Effector CD4-positive, alpha-beta T cell (primary cell): ENCODE measurements at places on chromosomes 12 and 14.
A peak's percentile ranks its signal among the peaks of the same experiment; 100 is the strongest.

DNA sequence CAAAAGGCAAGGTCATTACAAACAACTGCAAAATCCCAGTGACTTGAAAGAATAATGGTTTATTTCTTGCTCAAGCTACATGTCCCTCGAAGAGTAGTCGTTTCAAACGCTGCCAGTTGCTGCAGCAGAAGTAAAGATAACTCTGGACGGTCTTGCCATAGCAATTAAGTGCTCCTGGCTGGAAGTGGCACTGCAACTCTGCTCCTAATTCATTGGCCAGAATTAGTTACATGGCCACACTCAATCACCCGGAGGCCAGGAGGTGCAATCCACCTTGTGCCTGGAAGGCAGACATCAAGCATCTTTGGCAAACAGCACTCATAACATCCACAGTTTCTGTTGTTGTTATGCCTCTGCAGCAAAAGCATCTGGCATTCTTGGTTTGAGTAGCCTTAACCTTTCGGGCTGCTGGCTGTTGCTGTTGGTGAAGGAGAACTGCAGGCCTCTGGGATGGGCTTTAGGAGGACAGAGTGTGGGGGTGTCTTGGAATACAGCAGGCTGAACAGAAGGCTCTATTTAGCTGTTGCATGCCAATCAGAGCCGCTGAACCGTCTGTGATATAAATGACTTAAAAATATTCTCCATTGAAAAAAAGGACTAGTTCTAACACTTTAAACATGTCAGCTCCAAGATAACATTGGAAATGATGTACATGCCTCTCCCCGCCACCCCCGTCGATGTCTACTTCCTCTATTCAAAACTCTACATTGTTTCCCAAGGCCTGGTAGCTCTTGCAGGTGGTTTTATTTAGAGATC, 123.5 kb upstream of the DYRK2 start:
- no peak for DNase-seq

DNA sequence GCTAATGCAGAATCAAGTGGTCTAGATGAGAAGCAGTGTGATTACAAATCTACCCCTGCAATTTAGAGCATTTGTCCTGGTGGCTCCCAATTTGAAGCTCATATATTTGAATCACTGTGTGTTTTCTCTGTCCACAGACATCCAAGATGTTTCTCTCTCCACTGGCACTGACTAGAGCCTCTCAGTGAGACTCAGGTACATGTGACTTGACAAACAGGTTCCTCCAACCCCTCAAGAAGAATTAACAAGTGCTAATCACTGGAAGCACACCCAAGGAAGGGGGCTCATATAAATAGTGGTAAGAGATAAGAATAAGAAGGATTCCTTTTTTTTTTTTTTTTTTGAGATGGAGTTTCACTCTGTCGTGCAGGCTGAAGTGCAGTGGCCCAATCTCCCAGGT, 20.5 kb downstream of the OR10G2 start:
- DNase-seq: no peak

GRCh38 chr12:100955139-100955538, 160.6 kb downstream of the ANO4 start:
- DNase-seq: no peak

DNA sequence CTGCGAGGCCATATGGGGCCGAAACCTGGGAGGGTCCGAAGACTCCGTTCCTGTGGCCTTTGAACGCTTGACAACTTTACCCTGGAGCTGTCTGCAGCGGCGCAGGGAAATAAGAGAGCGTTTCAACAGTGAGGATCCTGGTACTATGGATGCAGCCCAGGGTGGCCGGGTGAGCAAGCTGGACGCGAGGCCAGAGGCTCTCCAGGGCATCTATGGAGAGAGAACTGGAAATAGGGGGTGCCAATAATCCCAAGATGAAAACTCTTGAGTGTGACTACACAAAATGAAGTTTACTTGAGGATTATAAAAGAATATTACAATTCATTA, 1.1 kb upstream of the ABCC9 start:
- DNase-seq: no peak

- DNase-seq: no peak
These were observed 18.3 kb upstream of the OXA1L start for GRCh38 chr14:22748206-22748605.

DNA sequence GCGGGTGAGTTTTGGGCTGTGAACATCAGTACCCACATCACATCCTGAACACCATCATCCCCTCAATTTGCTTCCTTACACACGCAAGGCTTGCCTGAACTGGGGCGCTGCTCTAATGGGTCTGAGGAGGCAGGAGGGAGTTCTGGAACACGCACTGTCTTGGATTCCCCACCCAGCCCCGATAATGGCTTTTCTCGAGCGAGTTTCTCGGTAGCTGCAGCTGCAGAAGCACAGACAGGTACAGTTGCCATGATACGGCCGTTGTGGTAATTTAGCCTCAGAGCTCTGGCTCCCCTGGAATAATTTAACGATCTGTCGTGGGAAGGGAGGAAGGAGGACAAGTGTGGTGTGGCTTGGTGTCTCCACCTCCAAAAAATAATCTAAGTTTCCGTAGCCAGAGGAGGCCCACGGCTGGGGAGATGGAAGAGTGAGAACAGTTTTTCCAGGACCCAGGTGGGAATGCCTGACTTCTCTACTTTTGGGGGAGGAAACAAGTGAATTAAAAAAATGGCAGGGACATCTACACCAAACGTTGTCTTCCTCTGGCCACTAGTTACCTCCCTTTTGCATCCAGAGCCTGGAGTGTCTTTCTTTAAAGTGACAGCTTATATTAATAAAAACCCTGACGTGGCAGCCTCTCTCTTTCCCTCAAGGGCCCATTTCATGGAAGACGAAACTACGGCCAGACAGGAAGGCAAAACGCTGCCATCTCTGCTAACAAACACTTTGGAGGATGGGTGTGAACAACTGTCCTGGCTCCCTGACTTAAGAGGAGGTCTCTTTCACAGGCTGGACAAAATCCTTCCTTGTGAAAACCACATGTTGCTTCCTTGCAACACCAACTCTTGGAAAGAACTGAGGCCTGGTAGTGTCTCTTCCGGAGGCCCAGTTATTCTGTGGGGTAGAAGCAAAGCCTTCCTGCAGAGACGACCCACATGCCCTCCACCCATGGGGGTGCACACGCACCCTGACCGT, 84.8 kb downstream of the RBM19 start:
- no peak for DNase-seq

- no peak for DNase-seq
These were observed 54.7 kb downstream of the ATG14 start for GRCh38 chr14:55356913-55357312.

- no peak for DNase-seq
These were observed 11.0 kb downstream of the KRT7 start for GRCh38 chr12:52243856-52244614.

GRCh38 chr12:94020335-94020734, 128.0 kb upstream of the PLXNC1 start:
- DNase-seq: no peak

DNA sequence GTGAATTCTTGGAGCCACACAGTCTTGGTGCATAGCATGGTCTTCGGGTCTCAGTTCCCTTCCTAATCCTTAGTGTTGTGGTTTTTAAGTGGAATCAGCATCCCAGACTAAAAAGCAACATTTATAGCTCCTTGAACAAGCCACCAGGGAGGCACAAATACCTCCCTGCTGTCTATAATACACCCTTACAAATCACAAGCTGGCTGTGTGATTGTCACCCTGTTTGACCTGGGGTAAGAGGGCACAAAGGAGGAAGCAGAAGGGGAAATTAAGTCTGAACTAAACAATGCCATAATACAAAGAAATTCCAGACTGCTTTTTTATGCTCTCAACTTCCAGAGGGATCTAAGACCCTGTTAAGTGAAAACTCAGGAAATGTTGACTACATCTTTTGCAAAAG, 7.7 kb upstream of the MMP19 start:
- no peak for DNase-seq

DNA sequence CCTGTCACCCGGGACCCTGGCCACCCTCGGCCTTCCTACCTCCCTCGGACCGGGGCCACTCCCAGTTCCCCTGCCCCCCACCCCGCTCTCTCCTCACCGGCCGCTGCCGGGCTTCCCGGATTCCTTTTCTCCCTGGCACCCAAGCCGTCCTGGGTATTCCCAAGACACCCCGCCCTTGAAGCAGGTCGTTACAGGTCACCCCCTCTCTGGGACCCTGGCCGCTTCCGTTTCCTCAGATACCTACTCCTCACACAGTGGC, 493 bp downstream of the NUMB start:
- peak; percentile 3 for DNase-seq

- peak; percentile 9 for DNase-seq
These were observed 636 bp downstream of the GOLGA3 start for GRCh38 chr12:132827763-132828703.

DNA sequence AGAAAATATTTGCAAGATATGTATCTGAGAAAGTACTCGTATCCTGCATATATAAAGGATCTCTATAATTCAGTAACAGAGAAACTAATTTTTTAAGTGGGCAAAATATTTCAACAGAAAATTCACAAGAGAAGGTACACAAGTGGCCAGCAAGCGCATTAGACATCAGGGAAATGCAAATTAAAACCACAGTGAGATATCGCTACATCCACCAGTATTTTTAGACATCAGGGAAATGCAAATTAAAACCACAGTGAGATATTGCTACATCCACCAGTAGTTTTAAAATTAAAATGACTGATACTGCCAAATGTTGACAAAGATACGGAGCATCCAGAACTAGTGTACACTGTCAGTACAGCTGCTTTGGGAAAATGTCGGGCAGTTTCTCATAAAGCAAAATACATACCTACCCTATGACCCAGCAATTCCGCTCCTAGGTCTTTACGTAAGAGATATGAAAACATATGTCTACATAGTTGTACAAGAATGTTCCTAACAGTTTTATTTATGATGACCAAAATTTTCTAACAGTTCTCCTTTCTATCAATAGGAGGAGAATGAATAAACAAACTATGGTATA, 2.8 kb upstream of the KCNK13 start:
- DNase-seq: no peak

GRCh38 chr14:76686646-76687045, 74.6 kb upstream of the VASH1 start:
- DNase-seq: no peak

DNA sequence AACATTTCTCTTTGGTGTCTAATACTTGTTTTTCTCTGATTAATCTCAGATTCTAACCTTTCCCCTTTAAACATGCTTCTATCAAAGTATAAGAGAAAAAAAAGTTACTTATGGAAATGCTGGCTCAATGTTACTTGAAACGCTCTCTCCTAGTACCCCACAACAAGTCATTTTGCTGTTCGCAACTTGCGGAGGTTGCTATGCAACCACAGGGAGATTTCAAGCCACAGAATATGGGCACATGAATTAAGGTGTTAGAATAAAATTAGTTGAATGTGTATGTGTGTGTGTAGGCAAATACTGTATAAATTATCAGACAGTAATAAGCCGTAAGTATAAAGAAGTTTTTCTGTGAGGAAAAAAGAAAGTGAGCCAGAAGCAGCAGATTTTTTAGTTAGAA, 80.6 kb downstream of the CCDC59 start:
- DNase-seq: no peak

DNA sequence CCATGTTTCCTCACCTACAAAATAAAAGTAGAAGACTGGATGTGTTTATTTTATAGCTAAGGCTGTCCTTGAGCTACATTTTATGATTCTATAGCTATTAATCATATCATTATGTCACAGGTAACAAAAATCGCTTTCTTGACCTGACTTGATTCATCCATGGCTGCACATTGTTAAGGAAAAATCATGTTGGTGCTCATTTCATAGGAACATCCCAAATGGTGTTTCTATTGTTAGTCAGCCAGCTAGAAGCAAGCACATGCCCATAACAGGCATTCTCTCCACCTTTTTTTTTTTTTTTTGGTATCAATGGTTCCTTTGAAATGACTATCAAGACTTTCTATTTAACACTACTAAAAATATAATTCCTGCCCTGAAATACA, 45.3 kb upstream of the PTHLH start:
- DNase-seq: no peak

- DNase-seq: no peak
These were observed 44.2 kb upstream of the FOXN3 start for GRCh38 chr14:89461256-89461655.

DNA sequence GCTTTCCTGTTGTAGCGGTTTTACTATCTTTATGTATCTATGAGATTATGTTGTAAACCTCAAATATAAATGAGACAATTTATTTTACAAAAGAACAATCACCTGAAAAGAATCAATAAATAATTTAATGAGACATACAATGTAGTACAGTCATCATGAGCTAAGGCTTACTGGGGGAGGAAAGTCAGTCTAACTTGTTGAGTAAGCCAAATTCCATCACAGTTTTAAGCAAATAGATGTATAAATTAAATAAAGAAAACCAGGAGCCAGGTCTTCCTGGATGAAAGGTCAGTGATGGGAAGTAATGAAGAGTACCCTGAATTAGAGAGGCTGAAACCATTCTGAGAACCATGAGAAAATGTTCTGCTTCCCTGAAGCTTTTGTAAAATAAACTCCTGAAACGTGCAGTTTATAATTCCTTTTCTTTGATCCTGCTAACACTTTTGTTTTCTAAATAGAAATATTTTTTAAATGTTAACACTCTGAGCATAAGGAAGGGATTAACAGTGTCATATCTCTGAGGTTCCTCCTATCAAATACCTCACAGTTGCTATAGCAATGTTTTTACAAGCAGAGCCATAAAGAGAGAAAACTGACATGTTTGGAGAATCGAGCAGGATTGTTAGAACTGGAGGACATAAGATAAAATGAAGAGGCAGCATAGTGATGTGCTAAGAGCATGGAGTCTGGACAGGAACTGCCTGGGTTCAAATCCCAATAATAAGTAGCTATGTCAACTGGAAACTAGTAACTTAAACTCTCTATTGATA, 444.9 kb upstream of the FOXG1 start:
- DNase-seq: no peak

- peak; percentile 61 for DNase-seq
These were observed 846.7 kb downstream of the TMEM121 start for GRCh38 chr14:106372870-106373652.

DNA sequence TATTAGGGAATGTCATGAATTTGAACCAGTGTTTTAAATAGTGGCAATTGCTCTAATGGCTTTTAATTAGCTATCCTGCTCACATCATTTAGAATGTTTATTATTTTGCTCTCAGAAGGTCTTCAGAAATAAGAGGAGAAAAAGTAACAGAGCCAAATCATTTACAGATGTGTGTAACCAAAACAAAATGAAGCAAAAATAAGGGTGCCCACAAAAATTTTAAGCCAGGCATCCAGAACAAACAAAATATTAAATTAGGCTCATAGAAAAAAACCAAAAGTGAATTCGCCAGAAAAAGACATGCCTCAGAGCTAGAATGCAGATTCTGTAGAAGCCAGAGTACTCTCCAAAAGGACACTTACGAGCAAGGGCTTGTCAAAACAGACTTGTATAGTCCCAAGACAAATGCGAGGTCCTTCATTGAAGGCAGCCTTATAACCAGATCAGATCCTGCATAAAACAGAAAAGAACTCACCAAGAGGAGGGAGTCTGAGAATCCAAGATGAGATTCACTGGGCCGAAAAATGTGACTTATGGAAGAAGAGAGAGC, 20.2 kb upstream of the SERPINA1 start:
- DNase-seq: no peak

- no peak for DNase-seq
These were observed 44.9 kb downstream of the ATP2B1 start for GRCh38 chr12:89663577-89664357.

- no peak for DNase-seq
These were observed 8.3 kb downstream of the TMTC2 start for GRCh38 chr12:82694970-82695369.

- no peak for DNase-seq
These were observed 20.5 kb upstream of the TESC start for GRCh38 chr12:117119592-117120198.
